ENCODE measurements at places on chromosomes 1 and 21.

GRCh38 chr1:180954005-180954800 lies 41.5 kb downstream of the KIAA1614 start:
- peak; percentile 38 for DNase-seq

GRCh38 chr1:181640956-181641355 lies 157.6 kb downstream of the CACNA1E start:
- no peak for DNase-seq

GRCh38 chr1:43776043-43776761 lies 68.9 kb downstream of the ST3GAL3 start:
- DNase-seq: no peak

DNA sequence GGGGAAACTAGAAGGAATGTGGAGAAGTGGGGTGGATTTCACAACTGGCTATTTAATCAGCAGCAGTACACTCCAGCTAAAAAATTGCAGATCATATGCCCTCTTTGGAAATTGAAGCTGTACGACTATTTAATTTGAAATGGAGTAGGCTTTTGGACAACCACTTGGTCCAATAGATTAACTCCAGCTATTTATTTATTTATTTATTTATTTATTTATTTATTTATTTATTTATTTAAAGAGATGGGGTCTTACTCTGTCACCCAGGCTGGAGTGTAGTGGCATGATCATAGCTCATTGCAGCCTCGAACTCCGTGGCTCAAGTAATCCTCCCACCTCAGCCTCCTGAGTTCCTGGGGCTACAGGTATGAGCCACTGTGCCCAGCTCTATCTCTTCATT lies 312.3 kb downstream of the KCNH1 start:
- DNase-seq: no peak

- DNase-seq: no peak
These were observed 112.9 kb upstream of the F3 start for GRCh38 chr1:94654459-94654858.

All from glutamatergic neuron (in vitro differentiated cells).